Substantia nigra (tissue), 51 donors: ENCODE measurements at places on chromosomes 7 and 10.

DNA sequence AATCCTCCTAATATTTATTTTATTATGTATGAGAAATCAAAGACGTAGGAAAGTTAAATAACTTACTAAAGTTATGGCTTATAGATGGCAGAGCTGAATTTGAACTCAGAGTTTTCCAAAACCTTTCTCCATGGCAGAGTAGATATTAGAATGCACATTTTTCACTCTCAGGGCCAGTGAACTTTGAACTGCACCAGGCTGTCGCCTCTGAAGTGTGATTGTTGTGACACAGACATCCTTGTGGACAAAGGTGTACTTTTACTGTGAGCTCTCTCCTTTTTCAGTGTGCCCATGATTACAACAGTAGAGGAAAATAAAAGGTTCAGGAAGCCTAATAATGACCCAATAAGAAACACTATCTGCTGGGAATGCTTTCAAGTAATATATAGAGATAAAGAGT lies 29.1 kb downstream of the TES start:
- no peak for DNase-seq

DNA sequence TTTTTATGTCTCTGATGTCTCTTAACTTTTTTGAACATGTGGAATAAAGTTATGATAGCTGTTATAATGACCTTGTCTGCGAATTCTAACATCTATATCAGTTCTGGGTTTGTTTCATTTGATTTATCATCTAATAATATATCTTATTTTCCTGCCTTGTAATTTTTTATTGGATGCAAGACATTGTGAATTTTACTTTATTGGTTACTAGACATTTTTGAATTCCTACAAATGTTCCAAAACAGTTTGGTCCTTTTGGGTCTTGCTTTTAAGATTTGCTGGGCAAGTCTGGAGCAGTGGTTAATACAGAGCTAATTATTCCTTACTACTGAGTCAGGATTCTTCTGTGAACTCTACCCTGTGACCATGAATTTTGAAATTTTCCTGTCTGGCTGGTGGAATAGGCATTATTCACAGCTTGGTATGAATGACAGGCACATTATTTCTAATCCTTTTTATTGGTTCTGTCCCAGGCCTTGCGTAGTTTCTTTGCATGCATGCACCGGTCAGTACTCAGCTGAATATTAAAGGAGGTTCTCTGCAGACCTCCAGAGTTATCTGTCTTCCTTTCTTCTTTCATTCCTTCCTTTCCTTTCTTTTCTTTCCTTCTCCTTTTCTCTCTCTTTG lies 9.0 kb downstream of the CUTC start:
- no peak for DNase-seq

DNA sequence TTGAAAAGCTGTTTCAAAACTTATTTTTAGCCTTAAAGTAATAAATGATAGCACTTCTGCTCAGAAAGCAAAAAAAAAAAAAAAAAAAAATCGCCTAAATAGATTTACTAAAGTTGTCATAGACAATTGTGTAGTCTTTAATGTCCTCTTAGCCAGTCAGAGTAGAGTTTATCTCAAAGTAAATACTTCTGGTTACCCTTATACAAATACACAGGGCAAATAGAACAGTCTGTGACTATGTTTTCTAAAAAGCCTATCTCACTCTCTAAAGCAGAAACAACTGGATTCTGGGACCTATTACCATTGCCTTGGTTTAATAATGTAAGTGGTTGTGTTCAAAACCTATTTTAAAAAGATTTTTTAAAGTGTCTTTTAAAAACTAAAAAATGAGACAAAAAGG lies 156.2 kb upstream of the THSD7A start:
- DNase-seq, result no peak

- DNase-seq, result no peak
Observed at GRCh38 chr7:27966219-27966780, 214.3 kb downstream of the JAZF1 start.

- no peak for DNase-seq
Observed at GRCh38 chr10:9015005-9015404, 960.5 kb downstream of the GATA3 start.

DNA sequence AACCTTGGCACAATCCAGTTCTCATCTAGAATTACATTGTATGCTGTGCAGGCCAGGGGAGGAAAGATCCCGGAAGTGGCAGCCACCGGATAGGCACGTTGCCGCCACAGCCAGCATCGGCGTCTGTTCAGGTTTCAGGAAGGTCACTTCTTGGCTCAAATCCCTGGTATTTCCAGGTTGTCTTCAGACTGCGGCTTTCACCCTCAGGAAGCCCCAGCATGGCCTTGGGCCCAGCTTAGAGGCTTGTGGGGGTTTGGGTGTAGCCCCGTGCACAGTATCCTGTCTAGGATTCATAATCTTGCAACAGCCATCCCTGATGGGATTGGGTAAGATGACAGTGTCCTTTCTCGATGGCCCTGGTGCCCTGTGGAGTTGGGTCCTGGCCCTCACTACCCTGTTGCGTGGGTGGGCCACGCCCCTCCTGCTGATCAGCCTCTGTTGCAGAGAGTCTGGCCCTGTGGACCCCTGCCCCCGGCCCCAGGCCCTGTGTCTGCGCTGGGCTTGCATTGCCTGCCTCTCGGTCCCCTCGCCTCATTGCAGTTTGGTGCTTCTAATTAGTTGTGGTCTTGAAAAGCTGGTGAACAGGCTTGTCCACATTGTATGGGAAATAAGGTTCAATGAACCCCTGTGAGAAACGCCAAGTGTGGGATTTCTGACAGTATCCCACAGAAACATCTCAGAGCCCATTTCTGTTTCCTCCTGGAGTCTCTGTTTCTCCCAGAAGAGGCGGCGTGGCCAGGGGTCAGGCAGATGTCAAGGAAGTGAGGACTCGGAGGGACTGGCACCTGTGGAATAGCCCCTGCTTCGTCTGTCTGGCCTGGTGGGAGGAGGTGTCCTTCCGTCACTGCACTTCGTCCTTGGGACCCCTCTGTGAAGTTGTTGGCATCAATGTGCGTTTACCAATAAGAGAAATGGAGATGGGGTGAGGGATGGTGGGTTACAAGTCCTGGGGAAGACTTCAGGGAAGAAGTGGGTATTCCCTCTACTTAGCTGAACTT lies 77.5 kb downstream of the MGMT start:
- no peak for DNase-seq
